ENCODE measurements at places on chromosomes 7 and 10.

DNA sequence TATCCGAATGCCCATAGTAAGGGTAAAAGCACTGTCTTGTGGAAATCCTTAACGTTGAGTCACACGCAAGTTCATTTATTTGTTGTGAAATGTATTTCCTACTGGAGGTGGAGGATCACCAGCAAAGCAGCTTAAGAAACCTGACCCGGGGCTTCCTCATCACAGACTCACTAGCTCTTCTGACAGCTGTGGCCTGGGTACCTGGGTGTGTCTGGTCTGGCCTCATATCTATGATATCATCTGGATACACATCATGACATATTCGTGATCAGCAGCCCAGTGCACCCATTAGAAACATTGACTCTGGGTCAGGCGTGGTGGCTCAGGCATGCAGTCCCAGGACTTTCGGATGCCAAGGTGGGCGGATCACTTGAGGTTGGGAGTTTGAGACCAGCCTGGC, 8.8 kb downstream of the DRGX start:
- DNase-seq: no peak

- no peak for DNase-seq
These were observed 65.3 kb upstream of the MDFIC start for GRCh38 chr7:114856625-114857024.

DNA sequence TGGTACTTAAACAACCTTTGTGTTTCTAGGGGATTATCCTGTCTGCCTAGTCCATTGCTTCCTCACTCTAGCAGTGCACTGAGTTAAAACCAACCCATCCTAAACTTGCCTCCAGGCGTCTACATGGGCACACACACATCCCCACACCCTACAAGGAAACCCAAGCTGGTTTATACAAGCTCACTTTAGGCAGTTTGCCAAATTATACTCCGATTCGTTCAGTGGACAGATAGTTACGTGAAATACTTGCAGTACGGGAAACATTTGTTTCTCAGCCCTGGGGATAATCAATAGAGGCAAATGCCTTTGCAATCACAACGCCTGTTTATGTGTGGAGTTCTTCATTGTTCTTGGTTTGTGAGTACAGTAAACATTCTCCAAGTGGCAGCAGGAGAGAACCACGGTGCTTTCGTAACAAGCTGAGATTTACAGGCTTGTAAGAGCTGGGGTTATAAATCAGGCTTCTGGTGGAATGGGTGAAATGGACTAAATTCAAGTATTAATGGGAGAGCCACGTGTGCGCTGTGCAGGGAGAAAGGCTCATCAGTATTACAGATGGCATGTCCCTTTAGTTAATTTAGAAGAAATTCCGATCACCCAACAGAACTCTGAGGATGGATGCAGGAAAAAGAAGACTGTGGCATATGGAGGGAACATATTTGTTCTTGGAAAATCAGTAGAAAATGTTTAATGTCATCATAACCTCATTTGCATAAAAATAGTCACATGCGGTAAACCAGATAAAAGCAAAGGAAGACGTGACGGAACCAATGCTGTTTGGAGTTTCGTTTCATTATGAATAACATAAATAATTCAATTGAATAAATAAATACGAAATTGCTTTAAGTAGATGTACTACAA, 217.1 kb downstream of the GALNT17 start:
- DNase-seq: no peak

- DNase-seq: peak; percentile 25
These were observed 335.1 kb downstream of the ADARB2 start for GRCh38 chr10:1402016-1402770.

- DNase-seq: no peak
These were observed 22.2 kb downstream of the LANCL2 start for GRCh38 chr7:55387062-55387965.

GRCh38 chr7:15561835-15562234, at the start of gene AGMO:
Gene AGMO, minus strand, starts transcription at chr7:15562015.
- no peak for DNase-seq

DNA sequence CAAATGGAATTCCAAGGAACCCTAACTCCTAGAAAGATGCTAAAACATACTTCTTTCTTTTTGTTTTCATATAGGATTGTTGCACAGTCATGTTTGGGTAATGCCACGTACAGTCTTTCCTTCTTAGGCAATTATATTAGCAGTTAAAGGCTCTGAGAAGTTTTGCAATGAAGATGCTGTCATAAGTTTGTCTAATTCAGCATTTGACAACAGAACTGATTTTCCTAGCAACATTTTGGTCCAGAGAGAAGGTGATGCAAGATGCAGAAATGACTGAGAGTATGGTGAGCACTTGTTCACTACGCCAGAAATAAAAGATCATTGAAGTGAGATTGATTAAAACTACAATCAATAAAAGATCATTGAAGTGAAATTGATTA, 184.0 kb upstream of the PLXNA4 start:
- no peak for DNase-seq

GRCh38 chr7:90570373-90570959, 25.7 kb upstream of the CDK14 start:
- no peak for DNase-seq

- no peak for DNase-seq
These were observed 59.9 kb downstream of the ADARB2 start for GRCh38 chr10:1677307-1677939.

DNA sequence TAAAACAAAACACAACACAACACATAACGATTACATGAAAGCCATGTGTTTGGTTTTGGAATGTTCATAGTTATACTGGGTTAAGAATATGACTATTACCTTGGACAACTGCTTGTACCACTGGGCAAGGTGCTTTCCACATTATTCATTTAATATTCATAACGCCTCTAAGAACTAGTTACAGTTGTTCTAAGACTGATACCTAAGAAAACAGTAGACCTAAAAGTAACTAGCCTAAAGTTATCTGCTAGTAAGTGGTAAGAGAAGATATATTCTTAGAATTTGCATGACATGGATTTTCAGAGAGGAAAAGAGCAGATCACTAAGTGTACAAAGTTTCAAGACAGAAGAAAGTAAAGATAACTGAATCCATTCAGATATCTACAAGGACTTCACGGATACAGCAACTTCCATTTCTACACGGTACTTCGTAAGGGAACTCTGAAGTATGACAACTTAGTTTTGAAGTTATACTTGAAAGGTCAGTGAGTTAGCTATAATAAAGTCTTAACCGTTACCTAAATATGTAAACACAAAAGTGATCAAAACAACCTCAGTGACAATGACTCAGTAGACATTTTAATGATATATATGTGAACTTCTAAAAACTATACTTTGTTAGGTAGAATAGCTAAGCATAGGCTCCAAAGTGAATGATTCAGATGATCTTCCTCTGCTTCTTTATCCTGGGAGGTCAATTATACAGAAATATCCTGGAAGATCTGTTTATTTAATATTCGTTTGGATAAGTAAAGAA, 65.1 kb downstream of the MINDY3 start:
- no peak for DNase-seq

DNA sequence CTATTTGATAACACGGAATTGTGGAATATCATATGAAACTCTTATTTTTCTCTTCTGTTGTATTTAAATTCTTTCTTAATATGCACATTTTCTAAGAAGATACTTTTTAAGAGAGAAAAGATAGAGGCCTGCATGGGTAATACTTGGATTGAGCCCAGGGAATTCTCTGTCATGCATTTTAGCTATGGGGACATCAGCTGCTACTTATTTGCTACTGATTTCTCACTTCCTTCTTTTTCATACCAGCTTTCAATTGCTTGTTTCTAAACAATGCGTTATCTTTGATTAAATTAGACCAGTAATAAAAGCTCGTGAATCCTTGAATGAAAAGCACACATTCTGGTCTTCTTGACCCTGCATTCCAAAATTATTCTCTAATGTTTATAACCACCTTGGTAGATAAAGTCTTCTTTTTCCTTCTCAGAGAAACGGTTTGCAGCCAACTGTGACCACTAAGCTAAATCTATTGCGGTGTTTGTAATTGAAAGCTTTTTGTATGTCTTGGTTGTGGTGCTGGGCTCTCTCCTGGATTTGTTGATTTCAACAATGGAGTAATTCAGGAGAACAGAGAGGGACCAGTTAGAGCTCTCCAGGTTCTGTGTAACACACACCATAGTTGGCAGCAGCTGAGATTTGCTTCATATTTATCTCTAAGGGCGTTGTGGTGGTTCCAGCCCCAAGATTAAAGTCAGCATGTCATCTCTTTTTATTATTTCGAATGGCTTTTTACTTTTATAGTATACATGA, 139.3 kb downstream of the PPP1R9A start:
- no peak for DNase-seq

DNA sequence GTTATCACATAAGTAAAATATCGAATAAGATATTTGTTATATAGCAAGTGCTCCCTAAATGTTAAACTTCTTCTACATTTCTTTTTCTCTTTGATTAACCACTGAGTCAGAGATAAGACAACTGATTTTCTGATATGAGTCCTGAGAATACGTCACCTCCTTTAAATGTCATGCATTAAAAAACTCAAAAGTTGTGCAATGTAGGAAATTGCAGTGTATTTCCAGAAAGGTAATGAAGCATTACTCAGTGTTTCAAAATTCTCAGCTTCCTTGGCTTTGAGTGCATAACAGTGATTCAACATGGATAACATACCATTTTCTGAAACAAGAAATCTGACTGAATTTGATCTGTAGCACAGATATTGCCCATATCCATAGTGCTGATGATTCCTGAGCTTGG, 155.8 kb downstream of the BMPER start:
- no peak for DNase-seq

GRCh38 chr10:128867210-128867609, 599.8 kb upstream of the MGMT start:
- no peak for DNase-seq

- no peak for DNase-seq
These were observed 144.3 kb downstream of the KIF20B start for GRCh38 chr10:89845541-89846280.

GRCh38 chr7:39700932-39701331, 77.6 kb downstream of the RALA start:
- DNase-seq: peak; percentile 9
